ENCODE measurements at places on chromosomes 11 and 22.

- H3K4me3 ChIP-seq: no peak overlapping the region
- no peak for DNase-seq
- H3K27ac ChIP-seq: no peak overlapping the region
- no peaks in the 10 kb centered on the region for H3K27me3 ChIP-seq
- no peaks in the 10 kb centered on the region for H3K36me3 ChIP-seq
- H3K4me1 ChIP-seq: no peaks in the 10 kb centered on the region
Observed at GRCh38 chr22:36101756-36102155, 58.8 kb downstream of the APOL3 start.

DNA sequence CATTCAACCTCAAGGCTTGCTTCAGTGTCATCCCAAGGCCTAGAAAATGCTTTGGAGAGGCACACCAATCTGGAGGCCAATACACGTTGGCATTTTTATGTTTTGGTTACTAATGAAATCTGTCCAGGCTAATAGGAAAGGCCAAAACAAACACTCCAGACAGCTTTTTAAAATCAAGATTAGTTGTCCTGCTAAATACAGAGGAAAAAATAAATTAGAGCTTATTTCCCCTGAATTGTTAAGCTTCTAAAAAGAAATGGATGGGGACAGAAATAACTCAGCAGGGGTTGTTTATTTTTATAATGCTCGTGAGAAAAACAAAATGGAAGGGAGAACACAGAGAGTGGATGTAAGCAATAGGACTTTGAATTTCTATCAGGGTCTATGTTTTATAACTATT, 438.5 kb upstream of the LRRC4C start:
- H3K27ac ChIP-seq: no peak overlapping the region
- no peaks in the 10 kb centered on the region for H3K4me1 ChIP-seq
- no peak for DNase-seq

- H3K27me3 ChIP-seq: no peaks in the 10 kb centered on the region
- no peak overlapping the region for H3K27ac ChIP-seq
- H3K4me3 ChIP-seq: no peak overlapping the region
- H3K36me3 ChIP-seq: no peaks in the 10 kb centered on the region
Observed at GRCh38 chr11:84398017-84398626, 1112.0 kb upstream of the CCDC90B start.

DNA sequence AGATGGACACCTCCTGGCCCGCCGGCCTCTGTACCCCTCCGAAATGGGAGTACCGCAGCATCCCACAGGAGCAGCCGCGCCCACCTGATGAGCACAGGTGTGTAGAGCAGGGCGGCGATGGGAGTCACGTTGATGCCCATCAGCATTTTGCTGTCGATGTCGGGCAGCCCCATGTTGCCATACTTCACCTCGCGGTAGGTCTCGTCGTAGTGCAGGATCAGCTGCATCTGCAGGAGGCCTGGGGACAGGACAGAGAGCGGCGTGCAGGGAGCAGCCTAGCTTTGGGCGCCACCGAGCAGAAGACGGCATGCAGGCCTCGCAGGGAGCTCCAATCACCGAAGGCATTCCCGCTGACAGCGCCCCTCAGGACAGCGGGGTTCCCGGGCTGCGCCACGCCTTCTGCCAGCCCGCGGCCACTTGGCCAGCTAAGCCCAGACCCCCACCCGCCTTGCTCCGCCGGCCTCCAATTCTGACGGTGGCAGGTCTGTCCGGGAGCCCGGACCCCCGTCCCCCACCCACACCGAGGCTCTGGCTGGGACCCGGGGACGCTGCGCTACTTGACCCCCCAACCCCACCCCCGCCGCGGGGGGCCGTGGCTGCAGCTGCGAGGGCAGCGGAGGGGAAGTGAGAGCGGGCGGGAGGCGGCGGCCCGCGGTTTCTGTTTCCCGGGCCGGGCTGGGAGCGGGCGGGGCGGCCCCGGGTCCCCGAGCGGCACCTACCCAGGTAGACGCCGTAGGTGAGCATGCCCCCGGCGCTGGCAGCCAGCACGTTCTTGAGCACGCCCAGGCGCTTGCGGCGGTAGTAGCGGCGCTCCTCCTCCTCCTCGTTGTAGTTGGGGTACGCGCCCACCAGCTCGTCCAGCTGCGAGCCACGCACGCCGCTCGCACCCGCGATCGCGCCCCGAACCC, 705 bp downstream of the UNC93B1 start:
- H3K4me1 ChIP-seq: no peaks in the 10 kb centered on the region
- H3K4me3 ChIP-seq: peak overlapping the region; percentile 68
- H3K27me3 ChIP-seq: peaks cover 7% of the 10 kb centered on the region
- peak; percentile 80 for DNase-seq

DNA sequence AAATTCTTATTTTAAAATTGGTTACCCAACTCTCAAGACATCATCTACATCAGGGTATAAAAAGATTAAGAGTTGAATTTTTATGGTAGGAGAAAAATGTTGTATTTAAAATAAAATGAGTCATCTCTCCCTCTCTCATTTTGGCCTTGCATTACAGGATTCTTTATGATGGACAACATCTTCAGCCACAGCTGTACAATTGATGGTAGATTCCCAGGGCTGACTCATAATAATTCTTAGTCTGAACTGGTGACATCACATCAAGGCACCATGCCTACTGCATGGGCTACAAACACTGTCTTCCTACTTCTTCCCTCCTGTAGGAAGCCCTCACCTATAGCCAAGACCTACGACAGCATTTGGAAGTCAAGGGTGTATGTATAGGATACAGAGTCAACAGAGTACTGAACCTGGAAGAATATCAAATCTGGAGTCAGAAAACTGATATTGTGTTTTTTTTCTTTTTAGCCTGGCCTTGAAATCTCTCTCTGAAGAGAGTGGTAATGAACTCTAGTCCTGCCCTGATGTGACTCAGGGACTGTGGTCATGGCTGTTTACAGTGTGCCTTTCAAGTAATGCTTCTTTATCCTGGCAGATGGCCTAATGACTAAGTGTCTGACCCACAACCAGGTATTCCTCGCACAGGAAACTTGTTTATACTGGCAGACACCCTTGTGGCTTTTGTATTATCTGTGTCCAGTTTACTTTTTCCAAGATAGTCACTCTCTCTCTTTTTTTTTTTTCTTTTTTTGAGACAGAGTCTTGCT, 32.5 kb downstream of the MRGPRX2 start:
- no peaks in the 10 kb centered on the region for H3K36me3 ChIP-seq
- H3K4me3 ChIP-seq: no peak overlapping the region
- H3K27me3 ChIP-seq: peaks cover 35% of the 10 kb centered on the region
- no peaks in the 10 kb centered on the region for H3K4me1 ChIP-seq
- no peak overlapping the region for H3K27ac ChIP-seq

GRCh38 chr11:31449040-31449439, 60.4 kb downstream of the IMMP1L start:
- DNase-seq: no peak
- no peak overlapping the region for H3K27ac ChIP-seq
- H3K4me1 ChIP-seq: no peaks in the 10 kb centered on the region
- no peak overlapping the region for H3K4me3 ChIP-seq
- H3K27me3 ChIP-seq: no peaks in the 10 kb centered on the region
- H3K36me3 ChIP-seq: peaks cover 19% of the 10 kb centered on the region
